ENCODE measurements at places on chromosomes 2 and 18.

DNA sequence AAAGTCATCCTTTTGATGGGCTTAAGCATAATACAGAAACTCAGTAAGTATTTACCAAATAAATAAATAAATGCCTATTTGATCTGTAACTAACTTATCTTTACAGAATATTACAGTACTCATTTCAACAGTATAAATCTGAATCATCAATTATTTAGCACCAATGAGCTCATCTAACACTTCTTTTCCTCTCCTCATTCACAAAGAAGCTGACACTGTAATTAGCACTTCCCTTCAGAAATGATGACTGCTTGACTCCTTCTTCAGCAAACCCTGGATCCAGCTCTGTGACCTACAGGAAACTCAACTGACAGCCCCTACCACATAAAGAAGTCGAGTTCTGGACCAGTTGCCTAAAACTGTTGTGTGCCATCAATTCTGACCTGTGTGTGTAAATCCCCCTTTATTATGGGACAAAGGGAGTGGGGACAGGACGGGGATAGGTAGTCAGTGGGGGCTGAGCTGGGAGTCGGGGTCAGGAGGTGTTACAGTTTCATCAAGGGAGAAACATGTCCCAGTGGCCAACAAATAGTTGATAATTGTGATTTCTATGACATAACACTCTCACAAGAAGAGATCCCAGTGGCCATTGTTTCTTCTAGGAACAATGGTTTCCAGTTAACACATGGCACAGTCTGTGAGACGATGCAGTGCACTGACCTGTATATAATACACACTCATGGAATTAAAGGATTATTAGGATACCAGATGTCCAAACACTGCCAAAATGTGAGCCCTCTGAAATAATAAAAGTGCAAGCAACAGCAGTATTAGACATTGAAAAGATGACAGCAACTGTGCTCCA is 68.7 kb downstream of the STK39 start:
- no peak for DNase-seq

- no peak for DNase-seq
Observed at GRCh38 chr2:61967262-61967661, 61.8 kb downstream of the COMMD1 start.

- DNase-seq = no peak
Observed at GRCh38 chr18:50659091-50660003, 99.5 kb downstream of the MAPK4 start.

DNA sequence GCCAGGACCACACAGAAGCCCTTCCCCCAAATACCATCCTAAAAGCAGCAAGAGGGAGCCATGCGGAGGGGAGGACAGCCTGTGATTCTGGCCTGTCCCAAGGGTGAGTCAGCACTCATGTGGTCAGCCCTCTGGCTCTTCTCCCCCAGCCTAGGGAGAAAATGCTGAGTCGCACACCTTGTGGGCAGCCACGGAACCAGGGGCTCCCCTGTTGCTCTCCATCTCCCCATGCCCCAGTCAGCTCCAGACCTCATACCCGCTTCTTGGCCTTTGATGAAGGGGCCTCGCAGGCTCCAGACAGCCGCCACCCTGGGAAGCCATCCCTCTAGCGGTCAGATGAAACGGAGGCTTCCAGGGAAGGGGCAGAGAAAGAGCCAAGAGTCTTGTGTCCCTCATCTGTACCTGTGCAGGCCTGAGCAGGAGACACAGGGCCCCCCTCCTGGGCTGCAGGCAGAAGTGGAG is 181.3 kb upstream of the SIX2 start:
- DNase-seq = no peak

- DNase-seq = peak; percentile 30
Observed at GRCh38 chr2:24382363-24383073, 22.2 kb upstream of the ITSN2 start.

DNA sequence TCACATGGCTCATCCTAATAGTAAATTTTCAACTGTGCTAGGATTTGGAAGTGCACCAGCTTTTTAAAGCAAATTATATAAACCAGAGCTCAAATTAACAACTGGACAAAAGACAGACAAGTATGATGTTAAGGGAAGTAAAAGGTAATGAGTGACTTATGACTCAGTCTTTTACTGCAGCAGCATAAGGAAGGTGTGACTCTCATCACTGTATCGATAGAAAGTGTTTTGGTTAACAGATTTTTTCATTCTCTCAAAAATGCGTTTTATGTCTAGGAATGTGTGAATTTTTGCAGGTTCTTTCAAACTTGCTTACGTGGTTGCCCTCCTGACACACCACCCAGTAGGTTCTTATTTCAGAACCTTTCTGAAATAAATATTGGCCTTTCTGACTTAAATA is 244.2 kb upstream of the BOD1L2 start:
- no peak for DNase-seq

DNA sequence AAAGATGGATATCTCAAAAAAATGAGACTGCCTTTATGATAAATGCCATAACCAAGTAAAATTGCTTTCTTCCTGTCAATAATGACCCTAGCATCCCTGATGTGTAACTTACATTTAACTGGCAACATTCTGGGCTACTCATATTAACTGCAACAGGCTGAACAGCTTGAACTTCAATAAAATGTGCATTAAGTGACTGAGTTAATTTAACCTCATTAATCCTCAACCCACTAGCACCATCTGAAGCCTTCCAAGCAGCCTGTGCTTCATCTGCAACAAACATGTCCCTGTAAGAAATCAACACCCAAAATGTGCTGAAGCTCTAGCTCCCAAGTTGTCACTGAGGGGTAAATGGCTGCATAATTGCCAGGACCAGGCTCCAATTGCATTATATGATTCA is 296.2 kb upstream of the ZC3H15 start:
- DNase-seq = no peak

- no peak for DNase-seq
Observed at GRCh38 chr18:79916128-79916494, 35.3 kb downstream of the SLC66A2 start.

DNA sequence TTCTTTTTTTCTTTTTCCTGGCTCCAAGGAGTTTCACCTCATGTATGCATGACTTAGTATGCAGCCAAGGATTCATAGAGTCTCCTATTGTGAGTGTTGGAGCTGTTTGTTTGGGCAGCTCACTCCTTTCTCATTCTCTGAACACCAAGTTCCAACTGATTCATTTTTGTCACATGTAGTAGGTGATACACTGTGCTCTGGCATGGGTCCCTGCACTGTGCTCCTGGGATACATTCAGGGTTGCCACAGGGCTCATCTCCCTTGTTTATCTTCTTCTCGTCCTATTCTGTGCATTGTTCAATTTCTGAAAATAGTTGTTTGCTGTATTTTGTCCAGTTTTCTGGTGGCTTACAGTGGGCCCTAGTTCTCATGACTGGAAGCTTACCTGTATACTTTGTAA is 96.8 kb downstream of the ZNF407 start:
- DNase-seq = no peak

DNA sequence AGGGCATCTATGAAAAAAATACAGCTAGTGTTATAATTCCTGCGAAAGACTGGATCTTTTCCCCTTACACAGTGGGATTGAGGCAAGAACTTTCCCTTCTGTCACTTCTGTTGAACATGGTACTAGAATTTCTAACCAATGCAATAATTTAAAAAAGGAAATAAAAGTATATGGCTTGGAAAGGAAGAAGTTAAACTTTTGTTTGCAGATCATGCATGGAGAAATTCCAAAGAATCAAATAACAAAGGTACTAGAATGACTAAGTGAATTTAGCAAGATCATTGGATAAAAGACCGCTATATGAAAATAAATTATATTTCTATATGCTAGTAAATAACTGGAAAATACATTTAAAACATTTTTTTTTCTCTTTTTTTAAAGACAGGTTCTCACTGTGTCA is 31.0 kb upstream of the SH3BP4 start:
- no peak for DNase-seq

DNA sequence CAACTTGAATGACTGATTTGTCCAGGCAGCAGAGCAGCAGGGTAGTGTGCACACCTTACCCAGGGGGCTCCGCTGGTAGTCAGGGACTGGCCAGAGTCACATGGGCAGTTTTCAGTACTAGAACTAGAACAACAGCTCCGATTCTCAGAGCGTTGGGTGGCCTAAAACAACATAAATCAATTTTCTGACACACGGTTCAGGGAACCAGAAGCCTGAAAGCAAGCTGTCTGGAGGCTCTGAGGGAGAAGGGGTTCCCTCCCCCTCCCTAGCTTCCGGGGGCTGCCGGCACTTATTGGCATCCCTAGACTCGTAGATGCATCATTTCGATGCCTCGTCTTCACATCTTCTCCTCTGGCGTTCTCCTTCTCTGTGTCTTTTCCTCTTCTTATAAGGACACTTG is 13.4 kb upstream of the ITGB6 start:
- no peak for DNase-seq

- no peak for DNase-seq
Observed at GRCh38 chr18:54215069-54215468, 9.4 kb downstream of the MBD2 start.

GRCh38 chr2:240347373-240347940 is 88.0 kb upstream of the GPC1 start:
- no peak for DNase-seq

DNA sequence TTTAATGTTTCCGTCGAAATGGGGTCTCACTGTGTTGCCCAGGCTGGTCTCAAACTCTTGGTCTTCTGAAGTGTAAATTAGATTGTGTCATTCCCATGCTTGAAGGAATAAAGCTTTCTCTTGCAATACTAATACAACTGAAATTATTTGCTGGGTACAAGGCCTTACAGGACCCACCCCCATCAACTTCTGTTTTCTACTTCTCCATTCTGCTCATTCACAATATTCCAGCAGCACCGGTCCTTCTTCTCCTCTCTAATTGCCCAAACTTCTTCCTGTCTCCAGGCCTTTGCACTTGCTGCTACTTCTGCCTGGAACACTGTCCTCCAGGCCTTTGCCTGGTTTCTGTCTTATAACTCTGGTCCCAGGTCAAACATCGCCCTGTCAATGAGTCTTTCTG is 73.8 kb downstream of the APOB start:
- DNase-seq = no peak

GRCh38 chr2:144516411-144516980 is 3.4 kb downstream of the ZEB2 start:
- DNase-seq = no peak

GRCh38 chr2:22062679-22063078 is 938.9 kb downstream of the TDRD15 start:
- no peak for DNase-seq

DNA sequence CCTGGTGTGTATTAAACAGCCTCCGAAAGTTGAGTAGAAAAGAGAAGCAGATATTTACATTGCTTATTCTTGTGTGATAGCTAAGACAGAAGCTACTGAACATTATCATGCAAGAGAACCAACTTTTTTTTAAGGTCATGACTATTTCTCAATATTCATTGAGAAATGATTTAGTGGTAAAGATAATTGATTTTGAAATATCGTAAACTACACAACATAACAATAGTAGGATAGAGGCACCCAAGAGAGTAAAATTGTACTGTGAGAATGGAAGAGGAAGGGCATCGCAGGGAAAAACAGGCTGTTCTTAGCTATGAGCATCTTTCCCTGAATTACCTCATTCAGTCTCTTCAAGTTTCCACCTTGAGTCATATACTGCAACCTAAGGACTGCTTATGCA is 25.2 kb downstream of the HRH4 start:
- no peak for DNase-seq

DNA sequence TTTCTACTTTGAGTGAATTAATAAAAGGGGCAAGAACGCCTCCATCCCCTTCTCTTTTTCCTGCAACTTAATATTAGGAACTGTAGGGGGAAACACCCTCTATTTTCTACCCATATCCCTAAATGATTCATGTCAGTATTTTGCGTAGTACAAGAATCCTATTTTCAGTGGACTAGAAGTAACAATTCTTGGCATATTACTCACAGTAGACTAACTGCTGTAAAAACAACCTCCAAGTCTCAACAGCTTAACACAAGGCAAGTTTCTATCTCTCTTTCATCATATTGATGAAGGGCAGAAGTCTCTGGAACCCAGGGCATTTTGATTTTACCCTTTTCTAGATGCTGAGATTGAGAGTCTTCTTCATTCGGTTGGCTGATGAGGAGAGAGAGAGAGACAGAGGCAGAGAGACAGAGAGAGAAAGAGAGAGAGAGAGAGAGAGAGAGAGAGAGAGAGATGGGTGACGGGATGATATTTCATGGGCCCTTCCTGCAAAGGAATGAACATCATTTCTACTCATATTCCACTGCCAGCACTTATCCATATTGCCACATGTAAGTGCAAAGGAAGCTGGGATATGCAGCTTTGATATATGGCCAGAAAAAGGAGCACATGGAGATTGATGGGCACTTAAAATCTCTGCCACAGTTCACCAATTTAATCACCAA is 481.6 kb downstream of the LPIN1 start:
- DNase-seq = no peak

GRCh38 chr2:7994397-7994951 is 687.4 kb upstream of the ID2 start:
- no peak for DNase-seq

All from T-cell (primary cell).